NCI-H1436 (cell line): ENCODE measurements at places on chromosomes 11 and 22.

GRCh38 chr11:84384731-84385130, 1098.6 kb upstream of the CCDC90B start:
- DNase-seq, result peak; percentile 51

GRCh38 chr22:38412435-38413084, 42.4 kb downstream of the KCNJ4 start:
- no peak for DNase-seq

- no peak for DNase-seq
Observed at GRCh38 chr11:134589129-134589528, 177.1 kb upstream of the B3GAT1 start.

DNA sequence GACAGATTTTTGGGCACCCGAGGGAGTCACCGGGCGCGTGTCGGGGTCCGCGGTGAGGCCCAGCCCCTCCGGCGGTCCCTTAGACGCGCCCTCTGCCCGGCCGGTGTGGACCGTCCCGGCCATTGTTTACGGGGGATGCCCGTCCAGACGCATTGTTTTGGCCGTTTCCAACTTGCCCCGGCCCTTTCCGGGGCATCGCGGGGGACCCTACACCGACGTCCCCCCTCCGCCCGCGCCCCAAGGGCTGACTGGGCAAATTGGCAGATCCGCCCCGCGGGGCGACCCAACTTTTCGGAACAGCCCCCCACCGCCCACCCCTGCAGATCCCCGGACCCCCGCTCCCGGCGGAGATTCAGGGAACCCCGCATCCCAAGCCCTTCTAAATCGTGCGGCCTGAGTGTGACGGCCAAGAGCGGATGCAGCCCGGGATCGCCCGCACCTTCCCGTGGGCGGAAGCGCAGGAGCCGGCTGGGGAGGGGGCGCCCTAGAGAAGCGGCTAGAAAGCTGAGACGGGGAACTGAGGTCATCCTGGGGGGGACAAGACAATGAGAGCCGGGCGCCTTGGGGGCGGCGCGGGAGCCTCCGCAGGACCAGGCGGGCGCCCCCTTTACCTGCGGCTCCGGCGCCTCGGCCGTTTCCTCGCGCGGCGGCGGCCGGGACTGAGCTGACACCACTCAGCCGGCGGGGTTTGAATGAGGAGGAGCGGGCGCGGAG, 17.1 kb upstream of the CCT8L2 start:
- no peak for DNase-seq

GRCh38 chr11:110446594-110446993, 16.8 kb downstream of the FDX1 start:
- DNase-seq, result no peak

DNA sequence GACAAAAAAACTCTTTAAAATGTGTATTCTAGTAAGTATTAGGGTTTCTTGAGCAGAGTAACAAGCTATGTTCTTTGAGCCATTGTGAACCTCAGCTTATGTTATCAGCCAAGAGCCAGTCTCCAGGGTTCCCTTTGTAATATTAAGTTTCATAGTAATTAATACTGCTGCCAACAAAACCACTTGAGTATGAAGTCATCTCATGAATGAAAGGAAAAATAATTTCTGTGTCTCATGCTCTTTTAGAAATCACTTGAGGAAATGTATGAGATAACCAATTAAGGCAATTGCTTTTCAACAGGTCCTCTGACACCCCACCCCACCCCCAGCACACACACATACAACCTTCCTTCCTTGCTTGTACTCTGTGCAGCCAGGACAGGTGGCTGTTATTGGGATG, 59.9 kb downstream of the BBOX1 start:
- DNase-seq, result peak; percentile 31

DNA sequence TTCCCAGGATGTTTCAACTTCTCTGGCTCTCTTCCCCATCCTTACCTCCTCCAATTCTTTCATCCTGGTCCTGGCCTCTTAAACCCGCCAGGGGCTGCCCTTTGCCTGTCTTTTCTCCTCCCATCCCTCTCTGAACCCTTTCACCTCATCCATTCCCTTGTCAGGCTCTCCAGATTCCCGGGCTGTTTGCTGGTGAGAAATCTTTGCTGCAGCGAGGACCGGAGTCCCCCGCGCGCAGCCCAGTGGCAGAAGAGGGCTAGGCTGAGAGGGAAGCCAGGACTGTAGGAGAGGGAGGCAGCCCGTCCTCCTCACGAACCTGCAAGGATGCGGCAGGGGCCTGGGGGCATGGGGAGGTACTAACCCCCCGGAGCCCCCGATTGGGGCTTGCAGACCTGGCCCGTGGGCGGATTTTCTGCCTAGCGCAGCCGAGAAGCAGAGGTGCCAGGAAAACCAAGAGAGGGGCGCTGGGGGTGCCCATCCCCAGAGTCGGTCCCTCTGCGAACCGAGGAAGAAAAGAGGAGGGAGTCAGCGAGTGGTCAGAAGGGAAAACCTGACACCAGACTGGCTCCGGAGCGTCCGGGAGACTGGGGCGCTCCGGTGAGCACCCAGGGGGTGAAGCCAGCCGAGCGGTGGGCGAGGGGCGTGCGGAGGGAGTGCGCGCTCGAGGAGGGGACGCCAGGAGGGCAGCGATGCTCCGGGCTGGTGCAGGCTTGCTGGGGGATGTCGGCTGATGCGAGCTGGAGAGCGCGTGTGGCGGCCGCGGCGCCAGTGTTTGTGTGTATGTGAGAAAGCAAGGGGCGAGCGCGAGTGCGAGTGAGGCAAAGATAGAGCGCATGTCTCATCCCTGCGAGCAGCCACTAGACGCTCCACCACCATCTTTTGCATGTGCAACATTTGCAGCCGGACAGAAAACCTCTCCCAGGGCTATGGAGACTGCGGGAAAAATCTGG, at the start of gene GRIA4:
Gene GRIA4 (plus strand): TSS at position 242 of the 950 bp plus-strand sequence. CDS start 925 bp downstream, outside the sequence.
- no peak for DNase-seq

GRCh38 chr22:21726650-21727049, 8.9 kb downstream of the YPEL1 start:
- DNase-seq, result no peak

DNA sequence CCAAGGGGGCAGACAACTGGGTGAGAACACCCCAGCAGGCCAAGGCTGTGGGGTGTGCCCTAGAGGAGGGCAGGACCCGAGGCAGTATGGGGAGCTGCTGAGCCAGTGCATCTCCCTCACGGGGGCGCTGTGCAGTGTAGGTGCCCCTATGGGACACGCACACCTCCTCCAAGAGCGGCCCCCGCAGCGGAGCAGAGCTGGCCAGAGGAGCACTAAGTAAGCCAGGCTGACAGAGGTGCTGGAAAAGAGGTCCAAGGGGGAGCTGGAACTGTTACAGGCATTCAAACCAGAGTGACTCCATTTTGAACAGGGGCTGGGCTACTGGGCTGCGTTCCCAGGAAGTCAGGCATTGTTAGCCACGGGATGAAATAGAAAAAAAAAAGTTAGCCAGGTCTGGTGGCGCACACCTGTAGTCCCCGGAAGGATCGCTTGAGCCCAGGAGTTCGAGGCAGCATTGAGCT, 41.8 kb downstream of the TST start:
- peak; percentile 53 for DNase-seq

- DNase-seq, result no peak
Observed at GRCh38 chr11:116688202-116688540, 84.6 kb downstream of the BUD13 start.

GRCh38 chr11:14702760-14703159, 59.2 kb downstream of the PDE3B start:
- DNase-seq, result no peak

GRCh38 chr11:12016246-12016645, 7.8 kb upstream of the DKK3 start:
- no peak for DNase-seq

GRCh38 chr11:121024989-121025388, 1.1 kb downstream of the TBCEL start:
- DNase-seq, result no peak

GRCh38 chr11:8282631-8283030, 19.0 kb upstream of the LMO1 start:
- DNase-seq, result peak; percentile 24

DNA sequence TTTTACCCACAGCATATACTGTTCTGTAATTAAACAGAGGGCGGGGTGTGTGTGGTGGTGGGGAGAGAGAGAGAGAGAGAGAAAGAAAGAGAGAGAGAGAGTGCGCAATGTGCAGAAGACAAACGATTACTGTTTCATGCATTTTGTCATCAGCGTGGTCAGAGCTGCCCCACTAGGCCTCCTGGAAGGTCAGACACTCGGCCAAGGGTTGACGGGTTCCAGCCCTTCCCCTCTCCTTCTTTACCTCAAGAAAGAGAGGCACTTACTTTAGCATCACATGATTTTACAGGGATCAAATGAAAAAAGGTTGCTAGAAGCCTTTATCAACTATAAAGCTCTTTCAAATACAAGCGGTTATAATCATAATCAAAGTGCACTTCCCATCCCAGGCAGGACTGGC, 269.2 kb upstream of the SORL1-AS1 start:
- no peak for DNase-seq

GRCh38 chr22:26428515-26429457, at the start of gene ASPHD2:
Gene ASPHD2, plus strand, starts transcription at chr22:26429260. Its CDS starts 4,356 bp downstream, at chr22:26433616.
- DNase-seq, result peak; percentile 72

- DNase-seq, result no peak
Observed at GRCh38 chr22:48885271-48885918, 942.3 kb downstream of the BRD1 start.
